ENCODE measurements at places on chromosomes 4 and X.

DNA sequence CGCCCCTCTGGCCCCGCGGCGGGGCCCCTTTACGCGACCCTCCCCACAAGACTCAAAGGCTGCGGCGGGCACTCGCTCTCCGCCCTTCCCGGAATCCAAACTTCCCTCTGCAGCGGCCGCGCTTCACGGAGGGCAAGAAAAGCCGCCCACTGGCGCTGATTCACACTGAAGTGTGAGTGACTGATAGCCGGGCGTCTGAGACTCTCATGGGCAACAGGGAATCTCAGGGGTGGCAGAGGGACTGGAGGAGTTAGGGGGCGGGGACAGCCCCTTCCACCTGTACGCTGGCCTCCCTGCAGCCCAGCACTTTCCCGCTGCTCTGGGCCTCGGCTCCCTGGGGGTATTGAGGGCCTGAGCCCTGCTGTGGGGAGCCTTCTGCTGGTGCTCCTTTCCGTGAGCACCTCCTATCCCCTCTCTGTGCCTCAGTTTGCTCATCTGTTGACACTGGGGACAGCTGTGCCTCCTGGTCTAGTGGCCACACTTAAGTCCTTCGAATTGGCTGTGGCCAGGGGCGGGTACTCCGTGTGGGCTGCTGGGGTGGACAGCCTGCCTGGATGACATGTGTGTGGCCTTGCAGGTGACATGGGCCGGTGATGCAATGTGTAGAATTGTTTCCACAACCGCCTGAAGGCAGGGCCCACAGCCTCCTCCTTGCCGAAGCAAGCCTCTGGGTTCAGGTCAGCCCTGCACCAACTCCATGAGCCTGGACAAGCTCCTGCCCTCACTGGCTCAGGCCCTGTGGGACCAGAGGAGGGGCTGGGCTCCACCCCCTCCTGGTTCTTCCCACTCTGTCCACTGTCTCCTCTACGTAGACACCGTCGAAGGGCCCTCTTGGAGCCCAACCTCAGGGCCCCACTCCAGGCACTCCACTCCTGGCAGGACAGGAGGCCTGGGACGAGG is 951 bp downstream of the SH3BP2 start:
- no peak for DNase-seq

- no peak for DNase-seq
Observed at GRCh38 chr4:29560452-29560851, 1159.7 kb upstream of the PCDH7 start.

GRCh38 chr4:172997856-172998255 is 170.8 kb upstream of the GALNT7 start:
- no peak for DNase-seq

DNA sequence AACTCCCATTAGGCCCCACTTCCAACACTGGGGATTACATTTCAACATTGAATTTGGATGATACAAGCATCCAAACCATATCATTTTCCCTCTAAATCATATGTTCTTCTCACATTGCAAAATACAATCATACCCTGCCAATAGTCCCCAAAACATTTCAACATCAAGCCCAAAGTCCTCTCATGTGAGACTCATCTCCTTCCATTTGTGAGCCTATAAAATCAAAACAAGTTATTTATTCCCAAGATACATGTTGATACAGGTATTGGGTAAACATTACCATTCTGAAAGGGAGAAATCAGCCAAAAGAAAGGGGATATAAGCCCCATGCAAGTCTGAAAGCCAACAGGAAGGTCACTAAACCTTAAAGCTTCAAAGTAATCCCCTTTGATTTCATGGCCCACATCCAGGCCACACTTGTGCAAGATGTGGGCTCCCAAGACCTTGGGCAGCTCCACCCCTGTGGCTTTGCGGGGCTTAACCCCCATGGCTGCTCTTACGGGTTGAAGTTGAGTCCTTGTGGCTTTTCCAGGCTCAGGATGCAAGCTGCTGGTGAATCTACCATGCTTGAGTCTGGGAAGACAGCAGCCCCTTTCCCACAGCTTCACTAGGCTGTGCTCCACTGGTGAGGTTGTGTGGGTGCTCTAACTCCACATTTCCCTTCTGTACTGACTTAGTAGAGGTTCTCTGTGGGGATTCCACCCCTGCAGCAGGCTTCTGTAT is 40.6 kb upstream of the SERTM2 start:
- no peak for DNase-seq
